GF-D8 (cell line): ENCODE measurements at places on chromosomes 12 and 14.

DNA sequence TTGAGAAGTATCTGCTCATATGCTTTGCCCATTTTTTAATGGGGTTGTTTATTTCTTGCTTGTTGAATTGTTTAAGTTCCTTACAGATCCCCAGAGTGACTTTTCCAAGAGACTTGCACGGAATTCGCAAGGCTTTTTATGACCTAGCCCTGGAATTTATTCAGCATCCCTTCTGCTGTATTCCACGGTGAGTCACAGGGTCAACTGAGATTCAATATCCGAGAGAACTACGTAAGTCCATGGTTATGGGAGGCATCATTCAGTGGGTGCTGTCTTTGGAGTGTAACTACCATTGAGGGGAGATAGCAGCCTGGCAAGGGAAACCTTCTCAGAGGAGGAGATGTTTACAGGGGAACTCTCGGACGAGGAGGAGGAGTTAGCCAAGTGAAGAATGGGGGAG lies 20.9 kb upstream of the GPRC5A start:
- DNase-seq: no peak

- DNase-seq: peak; percentile 48
Measured at GRCh38 chr12:7832059-7832696, 40.5 kb downstream of the SLC2A14 start.

GRCh38 chr12:19026614-19027488 lies 102.7 kb upstream of the PLEKHA5 start:
- DNase-seq: no peak

DNA sequence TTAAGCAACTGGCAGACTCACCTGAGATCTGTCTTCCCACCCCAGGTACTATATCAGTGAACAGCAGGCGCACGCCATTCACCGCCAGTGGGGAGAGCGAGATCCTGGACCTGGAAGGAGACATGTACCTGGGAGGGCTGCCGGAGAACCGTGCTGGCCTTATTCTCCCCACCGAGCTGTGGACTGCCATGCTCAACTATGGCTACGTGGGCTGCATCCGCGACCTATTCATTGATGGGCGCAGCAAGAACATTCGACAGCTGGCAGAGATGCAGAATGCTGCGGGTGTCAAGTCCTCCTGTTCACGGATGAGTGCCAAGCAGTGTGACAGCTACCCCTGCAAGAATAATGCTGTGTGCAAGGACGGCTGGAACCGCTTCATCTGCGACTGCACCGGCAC lies 544.5 kb downstream of the NRXN3 start:
- no peak for DNase-seq

DNA sequence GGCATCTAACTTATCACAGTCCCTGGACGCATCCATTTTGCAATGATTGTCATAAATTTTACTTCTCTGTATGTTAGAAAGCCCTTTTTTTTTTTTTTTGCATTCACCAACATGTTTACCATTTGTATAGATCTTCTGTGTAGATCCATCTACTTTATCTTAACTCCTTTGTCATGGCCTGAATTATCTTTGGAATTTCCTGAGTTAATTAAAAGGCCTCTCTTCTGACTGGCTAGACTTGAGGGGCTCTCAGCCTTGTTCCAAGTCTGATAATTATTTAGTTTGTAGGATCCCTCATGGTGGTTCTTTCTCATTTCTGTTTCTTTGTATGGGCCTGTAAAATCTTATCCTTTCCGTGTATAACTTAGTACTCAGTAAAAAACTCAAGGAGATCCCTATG lies 387.0 kb downstream of the C12orf50 start:
- DNase-seq: no peak

GRCh38 chr14:72024043-72024407 lies 91.8 kb downstream of the RGS6 start:
- no peak for DNase-seq

- DNase-seq: no peak
Measured at GRCh38 chr12:106197906-106198623, 49.8 kb downstream of the CKAP4 start.

DNA sequence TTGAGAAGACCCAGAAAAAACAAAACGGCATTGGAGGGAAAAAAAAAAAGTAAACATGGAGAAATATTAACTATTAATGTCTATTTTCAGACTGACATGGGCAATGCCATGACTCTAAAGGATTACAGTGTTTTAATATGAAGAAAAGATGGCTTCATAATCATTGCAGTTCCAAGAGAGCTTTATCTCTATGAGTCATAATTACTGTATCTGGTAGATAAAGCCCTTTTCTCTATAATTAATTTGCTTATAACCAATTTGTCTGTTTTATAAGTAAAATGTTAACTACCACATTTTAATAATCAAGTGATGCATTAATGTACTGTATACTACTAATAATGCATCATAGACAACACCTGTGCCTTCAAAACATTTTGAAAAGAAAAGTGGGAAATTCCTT lies 59.7 kb downstream of the CLIP1 start:
- DNase-seq: no peak

DNA sequence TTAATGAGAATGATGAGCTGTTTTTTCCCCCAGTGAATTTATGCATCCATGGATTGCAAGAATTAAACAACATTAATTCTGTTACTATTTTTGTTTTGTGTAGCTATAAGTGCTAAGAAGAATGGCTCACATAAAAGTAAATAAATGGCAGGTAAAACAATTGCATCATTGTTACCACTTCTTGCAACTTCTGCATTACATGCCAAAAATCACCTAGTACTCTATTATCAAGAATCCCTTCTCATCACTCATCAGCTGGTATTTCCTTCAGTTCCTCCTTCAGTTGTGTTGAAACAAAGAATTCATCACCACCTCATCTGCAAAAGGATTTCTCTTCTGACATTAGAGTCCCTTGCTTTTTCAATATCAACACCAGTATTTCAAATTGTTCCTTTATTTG lies 773 bp downstream of the A2M start:
- DNase-seq: no peak

DNA sequence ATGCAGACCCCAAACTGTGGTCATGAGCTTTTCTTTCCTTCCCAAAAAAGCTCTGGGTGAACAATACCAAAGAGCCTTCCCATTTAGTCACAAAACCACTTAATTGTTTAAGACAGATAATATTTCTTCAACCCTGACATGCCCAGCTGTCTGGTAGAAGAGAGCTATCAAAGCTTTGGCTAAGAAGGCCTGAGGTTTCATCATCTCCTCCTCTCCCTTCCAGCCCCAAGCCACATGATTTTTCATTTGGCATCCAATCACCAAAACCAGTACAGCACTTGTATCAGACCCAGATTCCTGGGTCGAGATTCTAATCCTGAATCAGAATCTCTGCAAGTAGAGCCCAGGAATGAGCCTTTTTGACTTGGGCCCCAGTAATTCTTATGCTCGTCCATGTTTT lies 199.6 kb upstream of the TMEM260 start:
- DNase-seq: no peak

DNA sequence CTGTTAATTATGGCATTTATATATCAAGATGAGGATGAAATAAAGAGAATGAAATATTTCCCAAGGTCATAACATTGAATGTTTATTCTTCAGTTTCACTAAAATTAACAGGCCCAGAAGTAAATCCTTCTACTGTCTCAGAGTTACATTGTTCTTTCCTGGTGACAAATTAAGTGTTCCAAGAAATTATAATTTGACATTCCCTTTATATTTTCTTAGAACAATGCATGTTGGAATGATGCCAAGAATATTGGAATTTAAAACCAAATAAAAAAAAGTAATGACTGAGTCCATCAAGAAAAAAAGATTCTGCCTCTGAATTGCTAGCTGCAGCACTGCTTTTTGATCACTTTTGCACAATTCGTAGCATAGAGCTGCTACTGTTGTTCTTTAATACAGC lies 152.1 kb downstream of the METTL25 start:
- no peak for DNase-seq

DNA sequence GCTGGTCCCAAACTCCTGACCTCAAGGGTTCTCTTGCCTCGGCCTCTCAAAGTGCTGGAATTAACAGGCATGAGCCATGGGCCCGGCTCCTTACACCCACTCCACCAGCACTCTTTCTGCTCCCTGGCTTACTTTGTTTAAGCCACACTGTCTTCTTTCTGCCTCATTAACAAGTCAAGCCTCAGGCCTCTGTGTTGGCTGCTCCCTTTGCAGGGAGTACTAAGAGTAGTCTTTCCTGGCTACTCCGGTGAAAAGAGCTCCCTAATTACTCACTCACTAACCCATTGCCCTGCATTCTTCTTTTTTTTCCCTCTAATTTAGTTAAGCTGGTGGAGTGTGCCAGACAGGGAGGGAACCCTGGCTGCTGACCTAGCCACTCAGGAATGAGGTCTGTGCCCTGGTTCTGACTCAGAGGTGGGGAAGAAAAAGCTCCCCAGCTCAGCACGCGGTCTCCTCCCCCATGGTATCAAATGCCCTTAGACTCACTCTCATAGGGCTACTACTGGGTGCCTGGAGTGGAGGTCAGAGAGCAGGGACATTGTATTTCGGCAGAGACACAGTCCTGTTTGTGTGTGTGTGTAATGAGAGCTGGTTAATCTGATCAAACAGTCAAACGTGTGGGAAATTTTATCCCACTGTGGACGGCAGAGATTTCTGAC lies 19.8 kb downstream of the GALNT6 start:
- no peak for DNase-seq

DNA sequence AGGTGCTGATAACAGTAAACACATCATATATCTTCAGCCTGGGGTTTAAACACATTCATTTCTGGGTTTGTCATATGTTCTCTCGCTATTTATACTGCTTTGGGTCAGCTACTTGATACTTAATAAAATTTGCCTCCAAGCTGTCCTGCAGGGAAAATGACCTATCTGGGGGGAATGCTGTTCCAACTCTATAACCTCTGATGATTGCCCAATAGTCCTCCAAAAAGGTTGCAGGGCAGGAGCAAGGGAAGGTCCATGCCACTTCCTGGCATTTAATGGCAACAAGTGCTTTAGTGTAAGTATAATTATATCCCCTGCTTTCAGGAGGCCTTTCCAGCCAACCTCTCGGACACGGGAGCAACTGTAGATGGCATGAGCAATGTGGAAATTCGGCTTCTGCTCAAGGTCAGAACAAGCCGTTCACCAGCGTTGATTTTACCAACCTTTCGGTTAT lies 198.0 kb upstream of the EEA1 start:
- no peak for DNase-seq

DNA sequence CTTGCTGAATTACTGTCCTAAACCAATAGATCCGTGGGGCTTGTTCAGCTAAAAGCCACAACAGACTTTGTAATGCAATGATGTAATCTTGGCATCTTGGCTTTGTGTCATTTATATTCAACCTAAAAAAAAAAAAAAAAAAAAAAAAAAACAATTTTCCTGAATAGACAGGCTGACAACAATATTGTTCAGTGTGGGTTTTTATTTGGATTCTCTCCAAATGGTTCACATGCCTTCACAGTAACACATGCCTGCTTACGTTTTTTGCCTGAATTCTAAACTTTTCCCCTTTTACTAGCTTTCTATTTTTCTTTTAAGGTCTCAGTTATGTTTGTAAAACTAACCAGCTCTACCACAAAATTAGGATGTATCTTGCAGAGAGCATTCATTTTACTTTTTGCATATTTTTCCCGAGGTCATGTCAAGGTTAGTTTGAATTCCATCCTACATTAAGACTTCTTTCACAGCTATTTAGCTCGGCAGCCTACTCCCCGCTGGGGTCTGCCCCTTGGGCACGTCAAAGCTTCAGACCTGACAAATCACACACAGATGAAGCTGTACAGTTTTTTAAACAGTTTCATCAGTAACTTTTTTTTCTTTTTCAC lies 213.7 kb upstream of the NPAS3 start:
- DNase-seq: no peak

DNA sequence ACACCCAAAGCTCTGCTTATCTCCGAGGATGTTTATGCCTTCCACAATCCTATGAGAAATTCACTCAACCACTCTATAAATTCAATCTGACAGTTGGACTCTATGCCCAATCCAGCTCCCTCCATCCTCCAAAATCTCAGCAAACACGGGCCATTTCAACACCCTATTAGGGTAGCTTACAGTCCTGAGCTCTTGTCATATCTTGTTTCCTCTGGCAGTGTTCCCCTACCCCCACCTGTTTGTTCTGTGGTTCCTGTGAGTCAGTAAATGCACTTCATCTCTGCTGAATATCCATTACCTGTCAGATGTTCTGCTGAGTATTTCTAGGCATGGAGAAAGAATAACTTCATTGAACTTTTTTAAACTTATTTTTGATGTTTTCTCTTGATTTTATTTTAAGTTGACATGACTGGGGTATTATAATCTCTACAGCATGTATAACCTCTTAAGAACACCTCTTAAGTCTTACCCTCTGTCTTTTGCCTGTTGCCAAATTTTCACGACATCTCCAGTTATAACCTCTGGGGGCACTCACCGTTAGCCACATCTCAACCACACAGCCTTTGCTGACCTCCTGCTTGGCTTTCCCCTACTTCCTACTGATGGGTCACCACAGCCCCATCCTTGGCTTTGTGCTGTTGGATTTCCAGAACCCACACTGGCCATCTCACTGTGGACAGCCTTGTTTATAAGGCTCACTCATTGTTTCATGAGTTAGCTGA lies 317.0 kb upstream of the TMPO start:
- no peak for DNase-seq

- no peak for DNase-seq
Measured at GRCh38 chr12:96099986-96100385, 64.6 kb upstream of the LTA4H start.

DNA sequence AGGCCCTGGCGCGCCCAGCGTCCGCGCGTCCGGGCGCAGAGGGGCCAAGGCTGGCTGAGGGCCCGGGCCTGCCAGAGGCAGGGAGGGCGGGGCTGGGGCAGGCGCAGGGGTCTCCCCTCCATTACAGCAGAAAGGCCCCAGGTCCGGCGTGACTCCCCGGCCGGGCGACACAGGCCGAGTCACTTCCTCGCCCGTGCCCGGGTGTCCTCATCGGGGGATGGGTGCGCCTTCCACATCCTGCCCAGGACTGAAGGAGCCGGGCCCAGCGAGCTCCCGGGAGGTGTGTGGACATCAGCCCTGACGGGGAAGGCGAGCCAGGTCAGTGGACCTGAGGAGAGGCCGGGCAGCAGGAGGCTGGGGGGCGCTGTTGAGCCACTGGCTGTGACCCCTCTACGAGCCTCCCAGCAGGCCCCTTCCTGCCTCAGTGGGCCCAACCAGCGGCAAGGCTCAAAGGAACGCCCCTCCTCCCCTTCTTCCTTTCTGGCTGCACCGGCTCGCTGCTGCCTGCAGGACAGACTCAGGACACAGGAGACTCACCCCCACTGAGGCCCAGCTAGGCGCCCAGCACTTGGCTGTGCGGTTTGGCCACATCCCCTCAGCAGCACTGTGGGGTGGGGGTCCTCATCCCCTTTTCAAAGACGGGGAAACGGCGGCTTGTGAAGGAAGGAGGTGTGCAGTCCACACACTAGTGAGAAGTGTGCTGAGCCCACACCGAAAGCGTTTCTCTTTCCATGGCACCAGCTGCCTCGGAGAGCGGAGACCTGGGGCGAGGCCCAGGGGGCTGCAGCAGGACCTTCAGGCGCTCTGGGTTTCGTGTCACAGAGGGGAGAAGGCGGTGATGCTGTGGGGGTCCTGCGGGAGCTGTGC lies 606 bp downstream of the TNFAIP2 start:
- DNase-seq: no peak

DNA sequence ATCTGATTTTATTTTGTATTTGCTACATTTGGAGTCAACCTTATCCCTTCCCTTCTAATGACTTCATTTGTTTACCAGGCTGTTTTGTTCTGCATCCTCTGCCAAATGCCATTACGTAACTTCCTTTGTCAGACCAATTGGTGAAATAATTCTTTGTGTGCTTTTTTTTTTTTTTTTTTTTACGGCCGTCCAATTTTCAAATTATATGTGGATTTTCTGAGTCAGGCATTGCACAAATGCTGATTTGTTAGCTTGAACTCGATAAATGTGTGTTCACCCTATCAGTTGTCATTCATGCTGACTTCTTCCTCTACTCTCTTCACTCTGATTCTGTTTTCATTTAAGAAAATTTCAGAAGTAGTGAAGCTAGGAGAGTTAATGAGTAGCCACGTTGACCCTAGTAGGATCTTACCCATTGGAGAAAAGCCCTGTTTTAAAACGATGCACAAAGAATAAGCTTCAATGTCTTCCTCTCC lies 386.2 kb downstream of the DIO2 start:
- no peak for DNase-seq
